ENCODE measurements at places on chromosomes 6 and 20. TPM values are rescaled to one million over a fixed set of nuclear protein-coding genes. Genes with fewer than 3 reads are reported as not detected.

The GPR6 gene
- not detected for total RNA-seq

The RBCK1 gene
- total RNA-seq, result 113 TPM

The PI3 gene
- total RNA-seq, result not detected

The C6orf120 gene
- total RNA-seq, result 38.2 TPM

The SLC22A3 gene
- total RNA-seq, result 29.7 TPM

The AIF1 gene
- 14.3 TPM for total RNA-seq

The RIPPLY2 gene
- not detected for total RNA-seq

The PRRT1 gene
- total RNA-seq, result 0.24 TPM

The TIAM2 gene
- 1.6 TPM for total RNA-seq

The RIN2 gene
- 14.8 TPM for total RNA-seq

The DNPH1 gene
- total RNA-seq, result 62.3 TPM

The C6orf15 gene
- not detected for total RNA-seq

The DNAH8 gene
- total RNA-seq, result not detected

The PNPLA1 gene
- total RNA-seq, result not detected

The CD40 gene
- total RNA-seq, result 9.2 TPM

The DIDO1 gene
- 28.1 TPM for total RNA-seq

The CDH22 gene
- not detected for total RNA-seq

The MTRF1L gene
- 15.6 TPM for total RNA-seq

The CRISP2 gene
- not detected for total RNA-seq

The SLC32A1 gene
- total RNA-seq, result not detected

The CD109 gene
- 4.7 TPM for total RNA-seq

The LTA gene
- not detected for total RNA-seq

The KIF25 gene
- total RNA-seq, result not detected

The TRIM31 gene
- total RNA-seq, result 0.32 TPM
